Sciatic nerve (tissue), 2 donors: ENCODE measurements at places on chromosomes 2 and 18.

DNA sequence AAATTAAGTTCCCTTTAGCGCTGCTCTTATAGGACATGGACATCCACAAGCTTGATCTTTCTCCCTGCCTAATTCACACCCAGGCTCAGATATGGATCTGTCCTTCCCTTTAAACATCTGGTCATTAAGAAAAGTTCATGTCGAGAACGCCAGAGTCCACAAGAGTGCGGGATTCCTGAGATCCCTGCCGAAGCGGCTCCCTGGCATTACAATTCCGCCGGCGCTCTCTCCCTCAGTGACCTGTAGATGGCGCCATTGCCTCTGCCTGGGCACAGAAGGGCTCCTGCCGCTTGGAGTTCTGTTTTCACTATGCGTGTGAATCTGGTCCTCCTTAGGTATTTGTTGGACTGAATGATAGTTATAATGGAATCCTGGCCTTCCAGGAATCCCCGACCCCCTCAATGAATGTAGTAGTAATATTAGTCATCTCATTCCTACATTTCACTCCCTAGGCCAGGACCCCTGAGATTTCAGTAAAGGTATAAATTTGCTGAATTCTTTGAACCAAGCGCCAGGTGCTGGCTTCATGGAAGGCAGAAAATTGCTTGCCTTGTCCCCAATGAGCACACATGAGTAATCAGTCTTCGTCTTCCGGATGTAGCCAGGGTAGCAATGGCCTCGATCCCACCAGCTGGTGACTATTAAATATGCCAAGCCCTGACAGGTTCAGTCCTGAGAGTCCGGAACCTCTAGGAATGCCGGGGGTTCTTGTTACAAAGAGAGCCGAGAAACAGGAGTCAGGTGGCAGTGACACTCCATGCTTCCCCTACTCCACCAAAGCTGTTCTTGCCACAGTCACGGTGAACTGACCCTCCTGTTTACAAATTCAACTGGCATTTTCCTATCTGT is 26.4 kb upstream of the CD207 start:
- peak; percentile 89 for DNase-seq

GRCh38 chr2:236908439-236909192 is 177.1 kb upstream of the COPS8 start:
- no peak for DNase-seq

GRCh38 chr18:55934821-55935220 is 346.8 kb upstream of the TCF4 start:
- no peak for DNase-seq

DNA sequence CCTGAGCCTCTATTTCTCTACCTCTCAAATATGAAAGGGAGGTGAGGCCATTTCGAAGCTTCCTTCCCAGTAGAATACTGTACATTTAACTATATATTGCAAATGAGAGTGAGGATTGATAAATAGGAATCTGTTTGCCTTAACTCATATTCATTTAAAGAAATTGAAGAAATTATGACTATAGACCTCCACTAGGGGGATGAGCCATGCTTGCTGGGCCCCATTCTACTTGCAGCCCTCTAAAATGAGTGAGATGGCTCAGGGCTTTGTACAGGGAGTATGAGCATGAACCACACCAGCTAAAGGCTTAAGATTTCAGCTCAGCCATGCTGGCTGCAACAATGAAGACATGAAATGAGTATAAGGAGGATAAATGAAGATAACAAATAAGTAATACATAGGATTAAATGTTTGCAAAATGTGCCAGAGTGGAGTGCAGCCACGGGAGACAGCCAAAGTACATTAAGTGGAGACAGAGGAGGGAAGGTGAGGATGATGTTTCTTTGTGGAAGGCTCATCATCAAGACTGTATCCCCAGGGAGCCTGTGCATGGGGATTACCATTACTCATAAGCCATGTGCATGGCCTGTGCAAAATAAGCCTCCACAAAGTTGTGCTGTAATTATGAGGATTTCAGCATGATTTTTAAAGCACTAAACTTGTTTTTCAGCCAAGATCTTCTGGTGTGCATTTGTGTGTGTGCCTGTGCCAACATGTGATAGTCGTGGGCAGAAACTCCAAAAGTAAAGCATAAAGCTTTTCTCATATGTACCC is 300.8 kb downstream of the CNTNAP5 start:
- DNase-seq: no peak

- DNase-seq: no peak
These were observed 115.3 kb upstream of the STON1 start for GRCh38 chr2:48414640-48414979.

- DNase-seq: no peak
These were observed 15.7 kb upstream of the MAT2A start for GRCh38 chr2:85523062-85523902.

- DNase-seq: no peak
These were observed 210.7 kb downstream of the RND3 start for GRCh38 chr2:150276737-150277136.

DNA sequence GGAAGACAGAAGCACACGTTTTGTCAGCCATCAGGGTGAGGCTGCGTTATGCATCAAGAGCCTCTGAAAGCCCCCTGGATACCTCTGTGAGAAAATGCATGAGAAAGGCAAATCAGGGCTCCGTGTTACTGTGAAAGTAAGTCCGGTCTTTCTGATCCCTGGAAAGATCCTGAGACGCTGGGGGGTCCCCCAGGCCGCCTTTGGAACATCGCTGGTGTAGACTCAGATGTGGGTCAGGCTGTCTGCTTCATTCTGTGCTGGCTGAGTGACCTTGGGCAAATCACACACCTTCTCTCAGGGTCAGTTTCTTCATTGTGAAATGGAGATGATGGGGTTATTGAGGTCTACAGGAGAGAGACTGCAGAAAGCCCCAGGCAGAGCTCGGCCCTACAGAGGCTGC is 42.0 kb upstream of the HS6ST1 start:
- no peak for DNase-seq

GRCh38 chr18:54204883-54205282 is 19.6 kb downstream of the MBD2 start:
- no peak for DNase-seq

DNA sequence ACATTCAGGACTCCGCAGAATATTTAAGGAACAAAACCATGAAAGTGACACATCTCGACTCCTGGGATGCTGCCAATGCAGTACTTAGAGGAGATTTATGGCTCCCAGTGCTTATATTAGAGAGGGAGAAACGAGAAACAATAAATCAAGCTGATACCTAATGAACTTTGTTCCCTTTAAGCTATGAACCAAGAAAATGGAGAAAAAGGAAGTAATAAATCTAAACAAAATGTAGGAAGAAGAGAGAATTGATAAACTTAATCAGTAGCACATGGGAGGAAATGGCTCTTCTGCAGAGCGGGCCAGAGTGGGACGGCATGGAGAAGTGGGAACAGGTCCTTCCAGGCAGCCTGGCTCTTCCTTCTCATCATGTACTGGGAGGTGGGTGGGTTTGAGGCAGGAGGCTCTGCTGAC is 42.7 kb downstream of the NPPC start:
- DNase-seq: no peak

DNA sequence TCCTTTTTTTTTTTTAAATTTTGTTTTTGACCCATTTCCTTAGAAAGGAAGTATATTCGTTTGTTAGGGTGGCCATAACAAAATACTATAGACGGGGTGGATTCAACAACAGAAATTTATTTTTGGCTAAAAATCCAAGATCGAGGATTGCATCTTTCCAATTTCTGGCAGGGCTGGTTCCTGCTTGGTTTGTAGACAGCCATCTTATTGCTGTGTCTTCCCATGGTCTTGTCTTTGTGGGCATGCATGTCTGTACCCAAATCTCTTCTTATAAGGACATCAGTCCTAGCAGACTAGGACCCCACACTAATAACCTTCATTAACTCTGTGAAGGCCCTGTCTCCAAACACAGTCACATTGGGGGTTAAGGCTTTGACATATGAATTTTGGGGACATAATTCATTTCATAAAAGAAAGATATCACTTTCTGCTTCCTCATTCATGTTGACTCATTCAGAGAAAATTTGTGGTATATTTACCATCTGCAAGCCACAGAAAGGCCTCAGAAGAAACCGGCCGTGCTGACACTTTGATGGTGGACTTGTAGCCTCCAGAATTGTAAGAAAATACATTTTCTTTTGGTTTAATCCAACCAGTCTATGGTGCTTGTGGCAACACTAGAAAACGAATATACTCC is 262.1 kb downstream of the LPIN1 start:
- DNase-seq: no peak

DNA sequence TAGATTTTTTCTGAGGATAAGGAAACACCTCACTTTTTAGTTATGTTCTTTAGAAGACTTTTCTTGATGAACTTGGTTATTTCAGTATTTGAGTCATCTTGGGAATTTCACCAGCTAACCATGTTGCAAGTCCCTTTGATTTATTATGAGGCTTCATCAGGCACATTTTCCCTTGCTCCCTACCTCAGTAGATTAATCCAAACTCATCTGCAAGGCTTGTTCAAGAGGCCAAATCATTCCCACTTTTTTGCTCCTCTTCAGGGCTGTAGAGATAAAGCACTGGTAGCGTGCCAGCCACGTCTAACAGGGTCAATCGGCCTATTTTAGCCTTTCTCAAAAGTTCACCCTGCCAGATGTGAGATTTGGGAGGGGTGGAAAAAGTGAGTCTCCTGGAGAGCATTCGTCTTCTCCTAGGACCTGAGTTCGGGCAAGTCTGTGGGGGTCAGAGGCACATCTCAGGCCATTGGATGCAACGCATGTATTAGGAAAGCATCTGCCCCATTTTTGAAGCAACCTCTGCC is 120.3 kb downstream of the RDH14 start:
- peak; percentile 66 for DNase-seq

DNA sequence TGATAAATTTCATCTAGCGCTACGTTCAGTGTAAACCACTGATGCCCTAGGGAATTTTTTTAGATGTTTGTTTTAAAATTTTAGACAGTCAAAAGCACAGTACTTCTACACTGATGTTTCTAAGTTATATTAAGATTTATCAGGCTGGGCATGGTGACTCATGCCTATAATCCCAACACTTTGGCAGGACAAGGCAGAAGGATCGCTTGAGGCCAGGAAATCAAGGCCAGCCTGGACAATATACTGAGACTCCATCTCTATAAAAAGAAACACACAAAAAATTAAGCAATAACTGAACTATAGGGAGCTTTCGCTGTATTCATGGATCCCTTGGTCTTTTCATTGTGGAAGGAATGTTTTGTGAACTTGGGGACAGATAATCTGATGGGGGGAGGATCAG is 50.6 kb upstream of the MAPRE2 start:
- no peak for DNase-seq

DNA sequence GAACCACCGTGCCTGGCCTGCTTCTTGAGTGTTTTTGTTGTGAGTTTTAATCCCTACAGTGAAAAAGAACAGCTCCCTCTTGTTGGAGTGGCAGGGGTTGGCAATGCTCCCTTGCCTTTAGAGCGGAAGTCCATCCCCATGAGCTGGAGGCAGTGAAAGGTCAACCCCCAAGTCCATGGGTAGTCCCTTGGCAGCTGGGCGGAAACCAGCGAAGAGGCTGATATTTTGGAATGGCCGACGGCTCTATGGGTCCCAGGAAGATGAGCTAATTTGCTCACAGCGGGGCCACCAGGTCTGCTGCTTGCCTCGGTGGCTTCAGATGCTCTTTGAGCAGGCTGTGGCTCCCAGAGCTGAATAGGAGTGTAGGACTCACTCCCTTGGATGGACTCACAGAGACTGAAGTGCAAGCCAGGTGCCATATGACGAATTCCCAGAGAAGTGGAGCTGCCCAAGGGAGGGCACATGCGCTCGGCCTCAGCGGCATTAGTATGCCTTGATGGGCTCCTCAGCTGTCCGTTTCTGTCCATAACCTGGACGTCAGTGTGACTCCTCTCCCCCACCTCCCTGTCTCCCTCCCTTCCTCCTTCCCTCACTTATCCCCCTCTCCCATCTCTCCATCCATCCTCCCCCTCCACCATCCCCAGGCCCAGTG is 25.4 kb upstream of the RHOB start:
- no peak for DNase-seq

GRCh38 chr2:58865436-58865835 is 624.3 kb upstream of the FANCL start:
- no peak for DNase-seq

GRCh38 chr2:218224186-218224585 is 7.2 kb downstream of the ARPC2 start:
- DNase-seq: no peak
